ENCODE measurements at places on chromosomes 3 and 15.

DNA sequence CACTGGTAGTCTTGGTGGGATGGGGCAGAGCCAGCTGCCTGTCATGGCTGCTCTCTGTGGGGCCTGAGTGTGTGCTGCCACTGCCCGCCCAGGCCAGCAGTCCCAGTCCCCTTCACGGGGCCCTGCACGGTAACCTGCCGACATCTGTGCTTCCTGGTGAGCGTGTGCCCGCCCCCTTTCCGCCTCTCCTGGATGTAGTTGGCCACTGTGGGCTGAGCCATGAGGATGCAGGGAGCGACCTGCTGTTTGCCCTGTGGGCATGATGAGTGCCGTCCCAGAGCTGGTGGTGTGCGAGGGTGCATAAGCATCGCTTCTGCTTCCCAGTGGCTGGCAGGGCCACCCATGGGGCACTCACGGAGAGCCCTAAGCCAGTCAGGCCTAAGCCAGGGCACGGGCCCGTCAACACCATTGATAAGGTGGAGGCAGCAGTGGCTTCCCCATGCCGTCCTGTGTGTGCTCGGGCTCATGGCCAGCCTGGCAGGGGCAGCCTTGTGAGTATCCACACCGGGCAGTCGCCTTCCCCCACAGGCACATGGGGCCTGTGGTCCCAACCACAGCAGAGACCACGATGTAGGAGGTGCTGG is 14.6 kb downstream of the PLXNA1 start:
- no peak for DNase-seq

DNA sequence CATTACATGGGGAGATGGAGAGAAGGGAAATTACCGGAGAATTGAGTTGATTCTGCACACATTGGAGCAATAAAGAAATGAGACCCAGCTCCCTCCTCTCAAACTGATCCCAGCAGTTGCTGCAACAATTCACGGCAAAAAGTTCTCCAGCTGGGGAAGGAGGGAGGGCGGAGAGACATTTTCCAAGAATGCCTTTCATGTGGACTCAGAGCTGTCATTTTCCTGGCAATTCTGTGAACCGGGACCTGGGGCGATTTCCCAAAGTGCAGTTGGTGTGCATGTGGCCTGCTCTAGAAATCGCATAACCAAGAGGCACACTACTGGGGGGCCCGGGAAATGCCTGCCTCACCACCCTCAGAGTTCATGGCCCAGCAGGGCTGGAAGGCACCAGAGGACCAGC is 48.7 kb upstream of the IREB2 start:
- DNase-seq, result no peak

- no peak for DNase-seq
These were observed 80.3 kb upstream of the KCNAB1 start for GRCh38 chr3:156040041-156040440.

- DNase-seq, result no peak
These were observed 129.8 kb downstream of the SATB1 start for GRCh38 chr3:18295171-18295920.

- DNase-seq, result no peak
These were observed 19.1 kb downstream of the ZDHHC19 start for GRCh38 chr3:196192036-196192523.

- DNase-seq, result no peak
These were observed 118.2 kb upstream of the MRPL3 start for GRCh38 chr3:131620977-131621376.

DNA sequence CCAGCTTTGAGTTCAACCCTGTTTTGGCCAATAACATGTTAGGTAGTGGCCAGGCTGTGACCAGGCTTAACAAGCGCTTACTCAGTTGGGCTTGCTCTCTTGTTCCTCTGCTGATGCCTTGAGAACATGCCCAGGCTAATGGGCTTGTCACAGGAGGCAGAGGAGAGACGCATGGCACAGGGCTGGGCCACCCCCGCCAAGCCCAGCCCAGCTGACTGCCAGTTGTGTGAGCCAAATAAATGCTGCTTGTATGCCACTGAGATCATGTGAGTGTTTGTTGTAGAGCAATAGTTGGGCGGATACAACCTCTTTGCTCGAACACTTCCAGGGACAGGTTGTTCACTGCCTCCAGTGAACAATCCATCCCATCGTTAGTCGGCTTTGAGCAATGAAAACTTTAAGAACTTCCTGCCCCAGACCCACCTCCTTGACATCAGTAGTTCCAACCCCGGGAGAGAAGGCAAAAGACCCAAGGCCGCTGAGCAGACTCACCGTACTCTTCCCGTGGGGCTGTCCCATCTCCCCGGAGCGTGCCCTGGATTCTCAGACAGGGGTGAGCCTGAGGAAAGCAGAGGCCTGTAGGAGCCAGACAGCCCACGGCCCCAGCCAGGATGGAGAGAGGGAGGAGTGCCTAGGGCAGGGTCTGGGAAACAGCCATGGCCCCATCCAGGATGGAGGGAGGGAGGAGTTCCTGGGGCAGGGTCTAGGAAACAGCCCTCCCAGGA is 4.1 kb downstream of the PLA2G4F start:
- DNase-seq, result peak; percentile 34

GRCh38 chr3:40130721-40131120 is 178.8 kb upstream of the EIF1B start:
- no peak for DNase-seq

- no peak for DNase-seq
These were observed 23.1 kb upstream of the SLC28A2 start for GRCh38 chr15:45228931-45229330.

GRCh38 chr15:29119847-29120246 is 149.8 kb downstream of the NSMCE3 start:
- DNase-seq, result no peak

GRCh38 chr15:53251996-53252395 is 461.9 kb upstream of the ONECUT1 start:
- no peak for DNase-seq

DNA sequence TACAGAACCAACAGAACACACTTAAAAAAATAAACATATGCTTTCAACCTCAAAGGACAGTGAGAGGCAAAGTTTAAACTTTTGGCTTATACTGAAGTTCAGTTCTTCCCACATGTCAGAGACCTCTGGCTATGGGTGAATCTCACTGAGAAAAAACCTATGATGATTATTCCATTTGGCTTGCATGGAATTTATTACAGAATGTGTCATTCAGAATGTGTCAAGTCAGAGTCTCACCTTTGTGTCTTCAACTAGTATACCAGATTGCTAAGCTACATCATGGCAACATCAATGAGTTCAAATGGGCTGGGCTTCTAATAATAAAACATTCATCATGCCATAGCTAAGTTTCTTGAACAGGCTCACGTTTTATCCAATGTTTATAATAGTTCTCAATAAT is 987.0 kb downstream of the NTRK3 start:
- DNase-seq, result no peak

DNA sequence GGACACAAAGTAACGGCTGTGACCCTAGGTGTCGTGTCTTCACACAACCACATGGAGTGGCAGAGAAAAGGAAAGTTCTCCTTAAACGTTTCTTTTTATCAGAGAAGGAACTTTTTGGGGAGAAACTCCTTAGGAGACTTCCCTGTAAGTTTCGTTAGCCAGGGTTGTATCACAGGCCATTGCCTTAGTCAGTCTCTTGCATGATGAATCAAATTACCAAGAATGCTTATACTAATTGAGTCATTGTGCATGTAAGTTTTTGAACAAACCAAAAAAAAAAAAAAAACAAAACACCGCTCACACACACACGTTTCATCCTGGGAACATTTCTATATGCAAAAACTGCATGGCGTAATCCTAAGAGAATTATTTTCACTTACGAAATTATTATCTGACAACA is 150.4 kb upstream of the SATB1 start:
- no peak for DNase-seq

- DNase-seq, result no peak
These were observed 5.7 kb upstream of the CD276 start for GRCh38 chr15:73678498-73678897.

GRCh38 chr3:170154084-170154483 is 27.4 kb downstream of the PHC3 start:
- no peak for DNase-seq

GRCh38 chr3:35594739-35595138 is 44.6 kb upstream of the ARPP21 start:
- no peak for DNase-seq

- DNase-seq, result no peak
These were observed 118.8 kb downstream of the TMCO5A start for GRCh38 chr15:38053205-38053604.

DNA sequence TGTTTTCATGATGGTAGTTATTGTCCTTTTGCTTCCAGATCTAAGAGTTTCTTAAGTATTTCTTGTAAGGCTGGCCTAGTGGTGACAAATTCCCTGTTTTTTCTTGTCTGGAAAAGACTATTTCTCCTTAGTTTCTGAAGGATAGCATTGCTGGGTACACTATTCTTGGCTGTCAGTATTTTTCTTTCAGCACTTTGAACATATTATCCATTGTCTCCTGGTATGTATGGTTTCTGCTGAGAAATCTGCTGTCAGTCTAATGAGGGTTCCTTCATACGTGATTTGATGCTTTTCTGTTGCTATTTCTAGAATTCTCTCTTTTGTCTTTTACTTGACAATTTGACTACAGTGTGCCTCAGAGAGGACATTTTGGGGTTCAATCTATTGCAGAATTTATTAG is 134.3 kb downstream of the CGGBP1 start:
- no peak for DNase-seq

GRCh38 chr3:38122712-38123290 is 14.1 kb downstream of the ACAA1 start:
- no peak for DNase-seq

- DNase-seq, result no peak
These were observed 808.7 kb upstream of the NECTIN3 start for GRCh38 chr3:110262896-110263295.

DNA sequence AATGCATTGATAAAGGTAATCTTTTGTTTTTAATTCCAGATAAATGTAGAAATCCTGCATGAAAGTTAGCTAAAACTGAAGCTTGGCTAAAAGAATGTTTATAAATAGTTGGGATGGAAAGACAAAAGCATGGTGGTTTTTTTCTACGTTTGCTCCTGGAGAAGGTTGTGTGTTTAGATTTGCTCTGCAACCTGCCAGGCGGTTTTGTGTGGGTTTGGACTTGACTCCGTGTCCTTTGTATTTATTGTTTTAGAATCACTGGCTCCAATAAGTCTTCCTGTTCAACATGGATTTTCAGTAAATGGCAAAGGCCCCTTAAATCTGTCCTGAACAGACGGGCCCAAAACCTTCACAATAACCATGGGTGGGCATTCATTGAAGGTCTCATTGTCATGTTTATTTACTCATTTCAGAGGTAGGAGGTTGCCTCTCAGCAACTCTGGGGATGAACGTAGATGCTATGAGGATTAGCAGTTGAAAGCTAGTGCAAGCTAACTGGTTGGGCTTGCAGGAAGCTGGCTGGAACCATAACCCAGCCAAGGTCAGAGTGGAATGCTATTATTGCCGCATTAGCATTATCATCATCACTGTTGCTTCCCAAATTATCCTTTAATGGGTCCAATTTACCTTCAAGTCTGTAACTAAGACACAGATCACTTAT is 60.6 kb upstream of the ADAMTS9 start:
- DNase-seq, result no peak

- no peak for DNase-seq
These were observed 24.8 kb upstream of the PPIB start for GRCh38 chr15:64187396-64188191.
